ENCODE measurements at places on chromosomes 12 and 14.
A peak's percentile ranks its signal among the peaks of the same experiment; 100 is the strongest.

GRCh38 chr12:127161466-127161865 is 1105.5 kb upstream of the TMEM132C start:
- H3K27me3 ChIP-seq, result peaks cover 20% of the 10 kb centered on the region
- no peaks in the 10 kb centered on the region for H3K36me3 ChIP-seq
- DNase-seq, result no peak
- H3K27ac ChIP-seq, result no peak overlapping the region
- peaks cover 3% of the 10 kb centered on the region for H3K4me1 ChIP-seq

GRCh38 chr12:46460682-46461210 is 88.2 kb upstream of the SLC38A2 start:
- peaks cover 59% of the 10 kb centered on the region for H3K4me1 ChIP-seq
- H3K27me3 ChIP-seq, result no peaks in the 10 kb centered on the region
- DNase-seq, result no peak

DNA sequence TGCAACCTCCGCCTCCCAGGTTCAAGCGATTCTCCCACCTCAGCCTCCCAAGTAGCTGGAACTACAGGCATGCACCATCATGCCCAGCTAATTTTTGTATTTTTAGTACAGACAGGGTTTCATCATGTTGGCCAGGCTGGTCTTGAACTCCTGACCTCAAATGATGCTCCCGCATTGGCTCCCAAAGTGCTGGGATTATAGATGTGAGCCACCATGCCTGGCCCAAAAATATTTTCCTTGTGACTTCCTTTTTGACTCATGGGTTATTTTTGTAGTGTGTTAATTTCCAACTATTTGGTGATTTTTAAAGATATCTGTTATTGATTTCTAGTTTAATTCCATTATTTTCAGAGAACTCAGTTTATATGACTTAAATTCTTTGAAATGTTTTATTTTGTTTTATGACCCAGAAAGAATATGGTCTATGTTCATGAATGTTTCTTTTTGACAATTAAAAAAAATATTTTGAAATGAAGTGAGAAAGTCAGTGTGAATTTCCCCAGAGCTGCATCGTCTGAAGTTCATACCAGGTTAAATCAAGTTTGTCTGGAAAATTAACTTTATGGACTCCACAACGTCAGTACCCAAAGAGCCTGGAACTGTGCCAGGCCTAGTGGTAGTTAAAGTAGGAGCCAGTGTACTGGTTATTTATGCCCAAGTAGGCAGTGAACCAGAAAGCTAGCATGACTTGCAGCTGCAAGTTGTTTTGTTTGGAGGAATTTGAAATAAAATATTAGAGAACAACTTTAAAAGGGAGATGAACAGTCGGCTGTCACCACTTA is 2.8 kb upstream of the CDKL1 start:
- peak overlapping the region; percentile 23 for H3K4me3 ChIP-seq
- peaks cover 10% of the 10 kb centered on the region for H3K4me1 ChIP-seq
- H3K27ac ChIP-seq, result no peak overlapping the region
- H3K27me3 ChIP-seq, result no peaks in the 10 kb centered on the region
- no peaks in the 10 kb centered on the region for H3K36me3 ChIP-seq
- DNase-seq, result no peak

GRCh38 chr12:86233126-86233525 is 23.1 kb downstream of the MGAT4C start:
- no peak overlapping the region for H3K27ac ChIP-seq
- H3K4me3 ChIP-seq, result no peak overlapping the region
- no peak for DNase-seq
- no peaks in the 10 kb centered on the region for H3K4me1 ChIP-seq
- H3K27me3 ChIP-seq, result no peaks in the 10 kb centered on the region
- no peaks in the 10 kb centered on the region for H3K36me3 ChIP-seq

DNA sequence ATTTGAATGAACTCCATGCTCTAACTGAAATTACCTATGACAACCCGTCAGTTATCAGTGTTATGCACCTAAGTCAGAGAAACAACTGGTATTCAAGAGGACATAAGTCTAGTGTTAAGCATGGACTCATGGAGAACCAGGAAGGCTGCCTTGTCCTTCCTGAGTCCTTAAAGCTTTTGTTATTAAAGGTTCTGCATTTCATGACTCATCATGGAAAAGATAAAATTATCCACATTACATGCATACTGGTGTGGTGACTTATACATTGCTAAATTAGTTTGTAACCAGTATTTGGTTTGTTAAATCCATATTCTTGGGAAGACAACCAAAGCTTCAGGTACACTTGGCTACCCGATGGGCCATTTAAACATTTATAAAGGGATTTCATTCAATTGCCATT is 6.5 kb upstream of the OR4E1 start:
- no peaks in the 10 kb centered on the region for H3K36me3 ChIP-seq
- no peaks in the 10 kb centered on the region for H3K4me1 ChIP-seq
- DNase-seq, result no peak
- no peak overlapping the region for H3K4me3 ChIP-seq
- H3K27me3 ChIP-seq, result peaks cover 29% of the 10 kb centered on the region
- H3K27ac ChIP-seq, result no peak overlapping the region

GRCh38 chr14:102548616-102549240 is 39.2 kb upstream of the ANKRD9 start:
- DNase-seq, result no peak
- peaks cover 23% of the 10 kb centered on the region for H3K4me1 ChIP-seq
- H3K36me3 ChIP-seq, result peaks cover 8% of the 10 kb centered on the region
- peak overlapping the region; percentile 5 for H3K27ac ChIP-seq

DNA sequence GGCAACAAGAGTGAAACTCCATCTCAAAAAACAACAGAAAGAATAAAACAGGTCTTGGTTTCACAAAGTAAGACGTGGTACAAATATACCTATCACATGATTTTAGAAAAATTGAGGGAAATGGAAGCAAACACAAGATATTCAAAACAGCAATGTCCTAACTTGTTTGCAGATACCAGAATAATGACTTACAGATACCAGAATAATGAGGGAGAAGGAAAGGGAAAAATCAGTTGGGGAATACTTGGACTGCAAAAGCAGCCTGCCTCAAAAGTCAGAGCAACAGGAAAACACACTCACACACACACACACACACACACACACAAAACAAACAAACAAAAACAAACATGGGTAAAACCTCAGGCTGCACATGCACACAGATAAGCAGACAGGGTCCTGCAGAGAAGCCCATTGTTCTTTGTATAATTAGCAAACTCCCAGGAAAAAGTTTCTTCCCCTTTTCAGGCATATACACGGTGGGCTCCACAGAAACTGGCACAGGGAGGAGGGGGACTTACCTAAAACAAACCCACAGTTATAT is 65.7 kb upstream of the CAPRIN2 start:
- peaks cover 70% of the 10 kb centered on the region for H3K27me3 ChIP-seq
- DNase-seq, result no peak
- H3K4me1 ChIP-seq, result peaks cover 18% of the 10 kb centered on the region
- H3K36me3 ChIP-seq, result no peaks in the 10 kb centered on the region
- no peak overlapping the region for H3K4me3 ChIP-seq

- no peaks in the 10 kb centered on the region for H3K27me3 ChIP-seq
- no peaks in the 10 kb centered on the region for H3K4me1 ChIP-seq
- no peak for DNase-seq
- no peaks in the 10 kb centered on the region for H3K36me3 ChIP-seq
These were observed 291.9 kb upstream of the RTL1 start for GRCh38 chr14:101195309-101195901.

- DNase-seq, result no peak
- H3K4me3 ChIP-seq, result no peak overlapping the region
- no peak overlapping the region for H3K27ac ChIP-seq
- H3K27me3 ChIP-seq, result no peaks in the 10 kb centered on the region
- H3K36me3 ChIP-seq, result no peaks in the 10 kb centered on the region
These were observed 1.8 kb upstream of the CCDC198 start for GRCh38 chr14:57495416-57495815.

Measured in naive B cell (primary cell).